Activated CD8-positive, alpha-beta T cell treated with anti-CD3 and anti-CD28 coated beads for 36 hours (primary cell): ENCODE measurements at places on chromosomes 7 and 10. TPM values are rescaled to one million over a fixed set of nuclear protein-coding genes. Genes with fewer than 3 reads are reported as not detected.

Gene MMP21
- not detected for total RNA-seq

Gene GNAT3
- not detected for total RNA-seq

Gene RPEL1
- not detected for total RNA-seq

Gene SPAM1
- not detected for total RNA-seq

Gene KNDC1
- total RNA-seq, result not detected

Gene AGR2
- not detected for total RNA-seq

Gene WNT8B
- 0.47 TPM for total RNA-seq

Gene EPHB4
- total RNA-seq, result 5.8 TPM

Gene DNTT
- not detected for total RNA-seq

Gene RHOBTB1
- total RNA-seq, result 0.74 TPM

Gene CABCOCO1
- not detected for total RNA-seq

Gene SAMD9L
- total RNA-seq, result 13.1 TPM

Gene SRGN
- 279 TPM for total RNA-seq

Gene NUTM2E
- total RNA-seq, result not detected

Gene HTR5A
- total RNA-seq, result not detected

Gene CYP26C1
- not detected for total RNA-seq

DNA sequence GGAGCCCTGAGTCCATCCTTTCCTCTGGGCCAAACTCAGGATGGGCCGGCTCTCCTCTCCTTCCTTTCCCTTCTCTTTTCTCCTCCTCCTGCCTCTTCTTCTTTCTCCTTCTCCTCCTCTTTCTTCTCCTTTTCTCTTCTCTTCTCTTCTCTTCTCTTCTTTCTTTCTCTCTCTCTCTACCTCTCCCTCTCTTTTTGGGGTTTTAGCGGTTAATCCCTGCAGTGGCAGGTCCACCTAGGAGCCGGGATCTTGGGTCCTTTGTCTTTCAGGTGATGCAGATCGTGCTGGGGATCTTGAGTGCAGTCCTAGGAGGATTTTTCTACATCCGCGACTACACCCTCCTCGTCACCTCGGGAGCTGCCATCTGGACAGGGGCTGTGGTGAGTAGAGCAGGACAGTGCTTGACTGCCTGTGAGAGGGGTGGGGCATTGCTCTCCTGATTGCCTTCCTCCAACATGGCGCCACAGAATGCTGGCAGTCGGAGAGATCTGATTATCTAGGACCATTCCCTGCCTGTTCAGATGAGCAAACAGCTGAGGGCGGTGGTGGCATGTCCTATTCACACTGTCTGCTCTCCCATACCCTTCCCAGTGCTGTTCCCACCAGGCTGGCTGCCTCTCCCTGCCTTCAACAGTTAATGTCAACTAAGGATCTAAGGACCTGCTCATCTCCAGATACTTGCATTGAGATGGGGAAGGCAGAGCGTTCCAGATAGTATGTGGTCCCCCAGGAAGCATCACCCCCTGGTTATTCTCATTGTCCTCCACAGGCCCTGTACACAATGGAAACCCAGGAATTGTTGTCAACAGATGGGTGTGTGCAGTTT, 1.6 kb downstream of the TMEM176A start:
- DNase-seq, result no peak

- no peak for DNase-seq
Observed at GRCh38 chr10:114284346-114285071, 45.5 kb downstream of the VWA2 start.

- no peak for DNase-seq
Observed at GRCh38 chr10:118308664-118309063, 33.5 kb downstream of the FAM204A start.

- no peak for DNase-seq
Observed at GRCh38 chr7:22378199-22378980, 21.4 kb upstream of the RAPGEF5 start.

- DNase-seq, result no peak
Observed at GRCh38 chr7:43443381-43443780, 139.5 kb upstream of the STK17A start.

GRCh38 chr7:130998993-130999602, 265.1 kb upstream of the KLF14 start:
- no peak for DNase-seq

DNA sequence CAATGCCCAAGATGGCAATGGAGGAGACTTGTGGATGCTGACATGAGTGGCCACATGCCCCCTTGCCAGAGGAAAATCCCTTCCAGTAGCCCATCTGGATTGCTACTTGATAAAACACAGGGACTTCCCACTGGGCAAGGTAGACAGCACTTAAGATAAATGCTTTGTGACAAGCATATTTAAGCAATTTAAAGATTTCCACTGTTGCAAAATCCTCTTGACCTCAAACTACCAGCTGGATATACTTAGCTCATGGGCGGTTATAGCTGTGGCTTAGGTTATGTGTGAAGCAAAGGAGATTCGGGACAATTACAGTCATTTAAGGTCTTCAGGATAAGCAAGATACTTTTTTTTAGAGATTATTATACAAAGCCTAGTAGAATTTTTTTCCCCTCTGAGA, 238.1 kb downstream of the BMPER start:
- DNase-seq, result no peak

GRCh38 chr10:124486635-124487034, 25.0 kb downstream of the LHPP start:
- DNase-seq, result no peak

GRCh38 chr10:78549140-78549935, 515.7 kb downstream of the RPS24 start:
- DNase-seq, result no peak

DNA sequence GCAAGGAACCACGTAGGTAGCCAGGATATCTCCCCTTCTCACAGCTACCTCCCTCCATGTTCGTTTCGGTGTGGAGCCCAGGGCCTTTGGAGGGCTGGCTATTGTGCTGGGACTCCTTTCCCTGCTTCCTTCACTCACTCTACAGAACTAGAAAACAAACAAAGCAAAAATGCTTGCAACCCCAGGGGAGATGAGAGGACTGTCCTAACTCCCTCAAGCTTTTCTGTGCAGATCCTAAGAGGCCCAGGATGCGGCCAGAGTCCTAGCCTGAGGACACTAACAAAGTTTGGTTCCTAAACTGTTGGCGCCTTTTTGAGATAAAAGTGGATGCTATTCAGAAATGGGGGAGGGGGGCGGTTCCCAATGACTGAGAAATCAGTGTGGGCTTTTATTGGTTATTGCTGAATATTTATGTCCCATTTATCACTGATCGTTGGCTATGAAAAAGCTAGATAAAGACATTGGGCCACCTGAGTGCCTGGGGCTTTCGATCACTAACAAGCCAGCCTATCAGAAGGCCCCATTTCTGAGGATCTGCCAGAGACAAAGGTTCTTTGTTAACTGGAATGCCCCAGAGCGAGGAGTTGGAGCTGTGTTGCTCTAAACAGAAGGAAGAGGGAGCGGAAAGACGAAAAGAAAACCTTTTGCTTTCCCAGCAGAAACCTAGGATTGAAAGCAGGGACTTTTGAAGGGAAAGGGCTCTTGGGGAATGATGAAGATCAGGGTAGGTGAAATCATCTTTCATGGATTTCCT, 95.2 kb upstream of the EGR2 start:
- DNase-seq, result no peak

DNA sequence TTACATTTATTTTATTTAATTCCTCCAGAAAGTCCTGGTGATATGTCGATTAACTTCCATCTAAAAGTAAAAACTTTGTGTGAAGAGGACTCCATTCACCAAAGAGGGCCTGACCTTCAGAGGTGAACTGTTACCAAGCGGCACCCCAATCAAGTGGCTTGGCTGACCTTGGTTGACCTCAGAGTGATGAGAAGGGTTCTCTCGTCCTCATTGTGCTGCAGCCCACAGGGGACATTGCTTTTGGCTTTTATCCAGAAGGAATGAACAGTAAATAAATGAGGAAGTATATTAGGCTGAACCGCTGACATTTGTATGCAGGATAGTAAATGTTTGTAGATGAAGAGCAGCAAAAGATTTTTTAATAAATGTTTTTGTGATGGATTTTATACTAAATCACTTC, 172.4 kb upstream of the MKI67 start:
- DNase-seq, result no peak

DNA sequence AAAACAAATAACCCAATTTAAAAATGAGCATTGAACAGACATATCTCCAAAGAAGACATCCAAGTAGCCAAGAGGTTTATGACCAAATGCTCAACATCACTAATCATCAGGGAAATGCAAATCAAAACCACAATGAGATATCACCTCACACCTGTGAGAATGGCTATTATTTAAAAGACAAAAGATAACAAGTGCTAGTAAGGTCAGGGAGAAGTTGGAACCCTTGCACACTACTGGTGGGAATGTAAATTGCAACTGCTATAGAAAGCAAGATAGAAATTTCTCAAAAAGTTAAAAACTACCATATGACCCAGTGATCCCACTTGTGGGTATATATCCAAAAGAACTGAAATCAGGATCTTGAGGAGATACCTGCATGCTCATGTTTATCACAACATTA, 49.5 kb downstream of the SGMS1 start:
- no peak for DNase-seq

GRCh38 chr7:77409739-77410547, 6.2 kb downstream of the GSAP start:
- no peak for DNase-seq

- no peak for DNase-seq
Observed at GRCh38 chr7:45087301-45088145, 1.2 kb downstream of the NACAD start.

DNA sequence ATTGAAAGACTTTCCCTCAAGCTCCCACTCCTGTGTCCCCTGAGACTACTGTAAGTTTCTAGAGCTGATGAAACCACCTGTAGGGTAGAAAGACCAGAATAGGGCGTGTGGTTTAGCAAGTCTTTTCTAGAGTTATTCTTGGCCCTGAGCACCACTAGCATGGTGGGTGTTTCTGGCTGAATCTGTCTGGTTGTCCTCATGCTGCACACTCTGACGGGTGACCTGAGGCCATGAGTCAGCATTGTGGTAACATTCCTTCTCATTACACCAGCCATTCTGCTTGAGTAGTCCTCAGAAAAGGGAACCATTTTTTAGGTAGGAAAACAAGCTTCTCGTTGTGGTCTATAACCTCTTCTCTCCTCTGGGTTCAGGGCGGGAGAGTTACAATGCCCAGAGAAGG, 250.3 kb downstream of the SNX13 start:
- no peak for DNase-seq

DNA sequence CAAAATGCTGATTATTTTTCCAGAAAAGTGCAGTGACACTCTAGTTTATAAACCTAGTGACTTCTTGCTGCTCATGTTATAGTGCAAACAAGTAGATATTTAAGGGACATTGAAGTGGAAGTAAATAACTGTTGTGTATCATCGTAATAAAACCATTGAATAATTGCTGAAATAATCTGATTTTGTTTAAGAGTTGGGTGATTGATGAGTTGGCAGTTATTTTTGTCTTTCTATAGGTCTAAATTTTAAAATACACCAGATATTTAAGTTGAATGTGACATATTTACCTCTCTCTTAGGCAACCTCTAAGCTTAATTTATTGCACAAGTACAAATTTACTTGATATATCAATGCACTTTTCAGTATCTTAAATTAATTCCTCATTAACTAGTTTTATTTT, 192.9 kb downstream of the TSPAN12 start:
- DNase-seq, result no peak

DNA sequence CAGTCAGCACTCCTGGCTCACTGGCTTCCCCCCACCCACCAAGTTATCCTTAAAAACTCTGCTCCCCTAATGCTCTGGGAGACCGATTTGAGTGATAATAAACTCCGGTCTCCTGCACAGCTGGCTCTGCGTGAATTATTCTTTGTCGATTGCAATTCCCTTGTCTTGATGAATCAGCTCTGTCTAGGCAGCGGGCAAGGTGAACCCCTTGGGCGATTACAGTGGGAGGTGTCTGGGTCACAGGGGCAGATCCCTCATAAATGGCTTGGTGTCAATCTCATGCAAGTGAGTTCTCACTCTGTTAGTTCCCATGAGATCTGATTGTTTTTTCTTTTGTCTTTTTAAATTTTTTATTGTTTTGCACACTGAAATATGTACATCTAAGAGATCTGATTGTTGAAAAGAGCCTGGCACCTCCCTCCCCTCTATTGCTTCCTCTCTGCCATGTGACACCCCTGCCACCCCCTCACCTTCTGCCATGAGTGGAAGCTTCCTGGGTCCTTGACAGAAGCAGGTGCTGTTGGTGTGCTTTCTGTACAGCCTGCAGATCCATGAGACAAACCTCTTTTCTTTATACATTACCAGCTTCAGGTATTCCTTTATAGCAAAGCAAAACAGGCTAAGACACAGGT, 20.5 kb downstream of the OTUD1 start:
- DNase-seq, result no peak
